Activated CD8-positive, alpha-beta T cell treated with anti-CD3 and anti-CD28 coated beads, Interleukin-2, amount 10 ng/mL, durations not matched to agents 7 days and 5 days (primary cell): ENCODE measurements at places on chromosomes 2 and 18.

DNA sequence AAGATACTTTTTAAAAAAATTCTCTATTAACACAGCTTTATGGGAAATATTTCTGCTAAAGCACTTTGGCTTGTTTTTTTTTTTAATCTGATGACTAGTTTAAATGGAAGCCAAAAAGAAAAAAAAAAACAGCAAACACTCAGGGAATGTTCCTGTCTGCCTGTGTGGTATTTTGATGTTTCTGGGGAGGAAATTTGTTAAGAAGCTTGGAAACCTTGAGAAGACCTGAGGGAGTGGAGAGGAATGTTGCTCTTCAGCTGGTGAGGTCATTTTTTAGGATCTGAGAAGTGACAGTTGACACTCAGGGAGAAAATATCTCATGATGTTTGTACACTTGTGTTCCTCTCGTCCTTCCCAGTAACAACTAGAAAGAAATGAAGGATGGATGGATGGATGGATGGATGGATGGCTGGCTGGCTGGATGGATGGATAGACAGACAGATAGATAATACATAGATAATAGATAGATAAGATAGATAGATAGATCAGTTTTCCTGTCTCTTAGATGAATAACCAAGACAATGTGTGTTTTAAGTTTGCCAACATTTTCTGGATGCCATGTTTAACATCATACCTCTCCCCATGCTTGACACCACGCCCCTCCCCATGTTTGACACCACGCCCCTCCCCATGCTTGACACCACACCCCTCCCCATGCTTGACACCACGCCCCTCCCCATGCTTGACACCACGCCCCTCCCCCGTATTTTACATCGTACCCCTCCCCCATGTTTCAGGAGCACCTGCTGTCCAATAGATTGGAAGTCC is 84.8 kb downstream of the CTIF start:
- H3K4me1 ChIP-seq = no peaks in the 10 kb centered on the region
- DNase-seq = no peak
- no peak overlapping the region for H3K4me3 ChIP-seq
- H3K27me3 ChIP-seq = no peaks in the 10 kb centered on the region
- no peak overlapping the region for H3K27ac ChIP-seq

DNA sequence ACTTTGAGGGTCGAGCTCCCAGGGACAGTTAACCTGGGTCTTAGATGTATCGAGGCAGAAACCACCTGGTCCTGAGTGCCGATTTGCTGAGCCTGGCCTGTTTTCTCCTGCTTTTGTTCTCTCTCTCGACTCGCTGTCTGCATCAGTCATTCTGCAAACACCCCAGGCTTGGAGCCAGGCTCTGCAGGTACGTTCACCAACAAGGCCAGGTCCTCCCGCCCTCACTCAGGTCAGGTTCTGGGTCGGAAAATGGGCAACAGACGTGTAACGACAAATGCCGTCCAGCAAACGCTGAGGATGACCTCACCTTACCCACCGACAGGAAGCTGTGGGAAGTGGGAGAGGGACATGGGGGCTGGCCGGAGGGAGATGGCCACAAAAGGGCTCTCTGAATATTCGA is 57.7 kb upstream of the PXDN start:
- H3K4me3 ChIP-seq = no peak overlapping the region
- H3K27ac ChIP-seq = no peak overlapping the region
- no peaks in the 10 kb centered on the region for H3K36me3 ChIP-seq

GRCh38 chr2:49840428-49840975 is 686.2 kb upstream of the FSHR start:
- H3K4me3 ChIP-seq = no peak overlapping the region
- no peaks in the 10 kb centered on the region for H3K36me3 ChIP-seq
- H3K27me3 ChIP-seq = no peaks in the 10 kb centered on the region
- H3K27ac ChIP-seq = no peak overlapping the region
- no peak for DNase-seq
- no peaks in the 10 kb centered on the region for H3K4me1 ChIP-seq

GRCh38 chr2:232353096-232353495 is 25.5 kb upstream of the ALPP start:
- no peaks in the 10 kb centered on the region for H3K36me3 ChIP-seq
- DNase-seq = no peak
- peaks cover 27% of the 10 kb centered on the region for H3K27me3 ChIP-seq

GRCh38 chr18:55738483-55739114 is 150.6 kb upstream of the TCF4 start:
- DNase-seq = no peak
- no peaks in the 10 kb centered on the region for H3K4me1 ChIP-seq
- H3K36me3 ChIP-seq = no peaks in the 10 kb centered on the region

DNA sequence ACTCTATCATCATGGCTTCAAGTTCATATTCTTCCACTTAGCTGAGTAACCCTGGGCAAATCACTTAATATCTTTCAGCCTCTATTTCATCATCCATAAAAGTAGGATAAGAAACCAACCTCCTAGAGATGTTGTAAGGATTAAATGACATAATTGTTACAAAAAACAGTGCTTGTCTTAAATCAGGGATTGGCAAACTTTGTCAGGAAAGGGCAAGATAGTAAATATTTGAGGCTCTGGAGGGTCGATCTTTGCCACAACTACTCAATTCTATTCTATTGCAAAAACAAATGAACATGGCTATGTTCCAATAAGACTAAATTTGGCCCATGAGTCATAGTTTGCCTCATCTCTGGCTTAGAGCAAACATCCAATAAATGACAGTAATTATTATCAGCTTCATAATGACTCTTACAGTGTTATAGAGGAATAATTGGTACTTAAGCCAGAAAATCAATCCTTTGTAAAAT is 184.7 kb downstream of the SATB2 start:
- H3K27ac ChIP-seq = no peak overlapping the region
- no peaks in the 10 kb centered on the region for H3K27me3 ChIP-seq
- DNase-seq = no peak
- no peaks in the 10 kb centered on the region for H3K36me3 ChIP-seq
- no peak overlapping the region for H3K4me3 ChIP-seq

DNA sequence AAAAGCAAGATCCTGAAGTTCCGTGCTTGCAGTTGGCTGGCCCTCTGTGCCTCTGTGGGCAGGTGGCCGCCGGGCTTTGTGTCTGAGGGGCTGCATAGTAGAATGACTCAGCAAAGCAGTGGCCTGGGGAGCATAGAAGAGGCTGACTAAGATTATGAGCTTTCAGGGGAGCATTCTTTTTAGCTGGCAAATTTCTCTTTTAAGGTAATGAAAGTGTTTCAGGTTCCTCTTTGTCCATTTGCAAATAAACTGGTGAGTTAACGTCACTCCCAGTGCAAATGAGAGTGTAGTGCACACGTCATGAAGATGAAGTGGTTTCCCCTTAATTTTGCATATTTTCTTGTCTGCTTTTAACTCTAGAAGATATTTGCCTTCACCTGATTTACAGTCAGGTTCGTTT is 98.6 kb downstream of the BCL2L11 start:
- peaks cover 8% of the 10 kb centered on the region for H3K36me3 ChIP-seq
- peaks cover 2% of the 10 kb centered on the region for H3K27me3 ChIP-seq
- no peak for DNase-seq
- H3K27ac ChIP-seq = no peak overlapping the region
- H3K4me1 ChIP-seq = no peaks in the 10 kb centered on the region

- DNase-seq = no peak
- H3K4me3 ChIP-seq = no peak overlapping the region
- H3K4me1 ChIP-seq = peaks cover 79% of the 10 kb centered on the region
- no peak overlapping the region for H3K27ac ChIP-seq
- H3K36me3 ChIP-seq = peaks cover 67% of the 10 kb centered on the region
- H3K27me3 ChIP-seq = no peaks in the 10 kb centered on the region
These were observed 34.9 kb downstream of the DNMT3A start for GRCh38 chr2:25306777-25307368.

DNA sequence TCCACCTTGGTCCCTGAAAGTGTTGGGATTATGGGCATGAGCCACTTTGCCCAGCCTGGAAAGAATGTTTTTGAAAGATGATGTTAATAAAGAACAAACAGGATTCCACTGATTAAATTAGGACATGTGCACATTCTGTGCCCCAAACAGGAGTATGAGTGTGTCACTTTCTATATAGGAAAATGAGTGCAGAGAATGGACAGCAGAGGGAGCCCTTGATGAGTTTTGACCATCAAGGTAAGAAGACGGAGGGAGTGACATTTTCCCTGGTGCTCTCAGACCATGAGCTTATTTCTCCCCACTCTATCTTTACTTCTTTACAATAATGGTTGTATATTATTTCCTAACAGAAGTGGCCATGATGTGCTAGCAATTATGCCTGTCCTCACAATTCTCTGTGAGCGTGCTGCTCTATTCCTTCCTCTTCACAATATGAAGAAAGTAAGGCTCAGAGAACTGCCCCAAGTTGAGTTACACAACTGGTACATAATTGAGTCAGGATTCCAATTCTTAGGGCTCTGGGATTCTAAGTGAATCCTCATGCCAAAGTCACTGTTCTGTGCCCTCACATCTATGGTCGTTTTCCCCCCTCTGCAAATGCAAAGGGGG is 20.6 kb downstream of the RPL37A start:
- H3K4me1 ChIP-seq = peaks cover 5% of the 10 kb centered on the region
- no peak overlapping the region for H3K4me3 ChIP-seq
- no peaks in the 10 kb centered on the region for H3K27me3 ChIP-seq
- H3K27ac ChIP-seq = no peak overlapping the region
- DNase-seq = peak; percentile 83

GRCh38 chr2:82675186-82675585 is 1783.9 kb downstream of the SUCLG1 start:
- DNase-seq = no peak
- H3K36me3 ChIP-seq = no peaks in the 10 kb centered on the region
- no peaks in the 10 kb centered on the region for H3K27me3 ChIP-seq
- H3K27ac ChIP-seq = no peak overlapping the region
- H3K4me1 ChIP-seq = no peaks in the 10 kb centered on the region

DNA sequence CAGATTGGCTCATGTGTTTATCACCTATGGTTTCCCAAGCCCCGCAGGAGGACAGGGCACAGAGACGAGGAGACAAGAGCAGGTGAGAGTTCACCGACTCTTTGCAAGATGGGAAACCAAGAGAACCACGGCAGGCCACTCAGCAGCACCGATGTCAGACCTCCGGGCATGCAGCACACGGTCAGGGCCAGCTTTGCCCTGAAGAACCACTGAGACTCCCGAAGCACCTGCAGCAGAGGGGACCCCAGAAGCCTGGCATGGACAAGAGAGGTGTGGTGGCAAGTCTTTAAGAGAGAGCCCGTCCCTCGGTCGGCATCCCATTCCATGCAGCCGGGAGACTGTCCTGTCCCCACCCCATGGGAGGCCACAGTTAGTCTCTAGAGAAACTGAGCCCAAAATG is 36.6 kb upstream of the TAF1B start:
- peaks cover 10% of the 10 kb centered on the region for H3K27me3 ChIP-seq
- DNase-seq = no peak
- H3K4me1 ChIP-seq = no peaks in the 10 kb centered on the region

- peak overlapping the region; percentile 92 for H3K4me3 ChIP-seq
- H3K27me3 ChIP-seq = no peaks in the 10 kb centered on the region
- H3K4me1 ChIP-seq = peaks cover 44% of the 10 kb centered on the region
- DNase-seq = peak; percentile 69
These were observed 367 bp upstream of the ZNF236 start for GRCh38 chr18:76821875-76822505.

GRCh38 chr2:626491-627339 is 50.5 kb downstream of the TMEM18 start:
- no peaks in the 10 kb centered on the region for H3K4me1 ChIP-seq
- peak; percentile 11 for DNase-seq
- H3K27me3 ChIP-seq = peaks cover 3% of the 10 kb centered on the region

DNA sequence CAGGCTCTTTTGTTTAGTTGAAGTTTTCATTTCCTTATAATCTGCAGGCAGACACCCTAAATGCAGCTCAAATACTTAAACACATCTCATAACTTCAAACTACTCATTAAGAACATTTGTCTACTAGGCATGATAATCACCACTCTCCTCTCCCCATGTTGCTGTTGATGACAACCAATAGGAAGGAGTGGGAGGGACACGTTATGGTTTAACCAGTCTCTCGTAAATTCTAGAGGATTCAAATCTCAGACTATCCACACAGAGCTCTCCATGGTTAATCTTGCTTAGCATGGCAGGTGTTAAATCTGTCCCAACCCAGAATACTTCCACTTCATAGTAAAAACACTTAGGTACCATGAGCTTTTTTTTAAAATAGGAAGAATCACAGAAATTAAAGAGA is 127.4 kb upstream of the AQP4 start:
- no peaks in the 10 kb centered on the region for H3K27me3 ChIP-seq
- no peak overlapping the region for H3K4me3 ChIP-seq
- no peaks in the 10 kb centered on the region for H3K36me3 ChIP-seq
- no peaks in the 10 kb centered on the region for H3K4me1 ChIP-seq
- H3K27ac ChIP-seq = no peak overlapping the region
- no peak for DNase-seq

DNA sequence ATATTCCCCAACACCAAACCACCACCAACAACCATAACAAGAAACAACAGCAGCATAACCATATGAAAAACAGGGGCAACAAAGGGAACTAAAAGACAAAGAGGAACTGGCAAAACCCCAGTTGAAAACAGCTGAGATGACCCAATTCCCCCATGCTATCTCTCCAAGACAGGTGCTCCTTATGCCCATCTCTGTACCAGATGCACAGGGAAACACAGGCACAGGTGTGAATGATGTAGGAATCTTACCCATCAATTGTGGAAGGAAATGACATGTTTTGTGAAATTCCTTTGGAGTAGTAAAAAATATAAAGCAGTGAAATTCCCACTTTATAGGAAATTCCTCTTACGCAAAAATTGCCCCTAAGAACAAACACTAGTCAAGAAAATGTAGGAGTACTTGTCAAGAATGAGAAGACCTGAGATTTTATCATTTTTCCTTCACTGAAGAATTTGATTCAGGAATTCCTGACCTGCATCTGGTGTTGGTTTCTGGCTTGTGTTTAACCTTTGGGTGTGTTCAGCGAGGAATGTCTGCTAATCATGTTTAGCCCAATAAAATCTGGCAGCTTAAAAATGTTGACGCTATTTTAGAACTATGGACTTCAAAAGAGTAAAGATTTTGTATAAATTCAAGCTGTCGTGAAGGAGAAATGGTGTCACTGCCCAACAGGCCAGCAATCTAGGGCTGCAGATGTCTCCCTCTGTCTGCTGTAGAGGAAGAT is 67.7 kb upstream of the ARHGAP28 start:
- no peaks in the 10 kb centered on the region for H3K4me1 ChIP-seq
- H3K36me3 ChIP-seq = no peaks in the 10 kb centered on the region
- no peaks in the 10 kb centered on the region for H3K27me3 ChIP-seq
- H3K4me3 ChIP-seq = no peak overlapping the region
- H3K27ac ChIP-seq = no peak overlapping the region
